ENCODE measurements at places on chromosomes 2 and 18.

GRCh38 chr2:156538083-156538504 is 101.9 kb downstream of the GPD2 start:
- DNase-seq = no peak

DNA sequence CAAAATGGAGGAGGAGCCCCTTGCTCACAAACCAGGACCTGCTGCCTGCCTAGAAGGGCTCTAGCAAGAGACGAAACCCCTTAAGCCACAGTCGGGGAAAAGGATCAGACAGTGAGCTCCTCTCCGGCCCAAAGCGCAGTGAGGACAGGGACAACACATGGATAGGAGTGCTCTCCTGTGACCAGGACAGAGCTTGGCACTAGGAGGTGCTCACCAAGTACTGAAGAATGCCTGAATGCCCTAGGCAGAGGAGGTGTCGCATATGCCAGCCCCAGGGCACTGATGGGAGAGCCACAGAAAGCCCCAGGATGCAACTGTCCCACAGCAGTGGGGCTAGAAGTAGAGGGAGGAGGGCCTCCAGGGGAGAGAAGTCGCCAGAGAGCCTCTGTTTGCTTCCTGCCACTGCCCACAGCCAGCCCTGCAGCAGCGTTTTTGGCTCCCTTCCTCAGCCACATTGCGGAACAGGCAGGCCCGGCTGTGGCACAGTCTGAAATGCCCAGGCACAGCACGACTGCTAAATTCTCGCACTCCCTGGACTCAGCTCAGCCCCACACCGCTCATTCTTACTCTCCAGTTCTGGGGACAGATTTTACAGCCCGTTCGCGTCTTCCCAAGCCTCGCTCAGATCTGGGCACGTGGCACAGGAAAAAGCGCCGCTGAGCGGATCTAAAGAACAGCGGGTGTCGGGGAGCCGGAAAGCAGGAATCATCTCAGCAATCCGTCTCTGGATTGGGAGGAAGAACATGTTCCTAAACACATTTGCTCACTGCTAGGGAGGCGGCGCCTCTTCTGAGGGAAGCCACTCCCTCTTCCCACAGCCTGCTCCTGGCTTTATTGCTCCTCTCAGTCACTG is 98.7 kb upstream of the POU3F3 start:
- DNase-seq = no peak

DNA sequence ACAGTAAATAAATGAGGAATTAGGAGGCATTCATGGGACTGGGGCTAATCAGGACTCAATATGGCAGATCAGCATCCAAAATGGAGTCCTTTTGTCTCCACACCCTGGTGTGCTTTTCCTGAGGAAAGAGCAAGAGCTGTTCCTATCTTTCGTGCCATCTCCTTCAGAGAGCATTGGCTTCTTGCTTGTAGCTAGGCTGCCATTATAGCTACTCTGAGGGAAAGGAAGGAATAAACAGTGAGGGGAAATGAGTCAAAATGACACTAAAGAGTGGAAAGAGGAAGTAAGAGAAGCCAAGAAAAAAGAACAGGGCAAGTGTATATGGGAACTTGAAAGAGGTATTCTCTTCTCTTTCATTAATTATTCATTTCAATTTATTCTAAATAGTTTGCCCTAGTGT is 8.4 kb upstream of the NMI start:
- DNase-seq = no peak

GRCh38 chr2:102318437-102318836 is 7.1 kb downstream of the IL1RL1 start:
- no peak for DNase-seq

DNA sequence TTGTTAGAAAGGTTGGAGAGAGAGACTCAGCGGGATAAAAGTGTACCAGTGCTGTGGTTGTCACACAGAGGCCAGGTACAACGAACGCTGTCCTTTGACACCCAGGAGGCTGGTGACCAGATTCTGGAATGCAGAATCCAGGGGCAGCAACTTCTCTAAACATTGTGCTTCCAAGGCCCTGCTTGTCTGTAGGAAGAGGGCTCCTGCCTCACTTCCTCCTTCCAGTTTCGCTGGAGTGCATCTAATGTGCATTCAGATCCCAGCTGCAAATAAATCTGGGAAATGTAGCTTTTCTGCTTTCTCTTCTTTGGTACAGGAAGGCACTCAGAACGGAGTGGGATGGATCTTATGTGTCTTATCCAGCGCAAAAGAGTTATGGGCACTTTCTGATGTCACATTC is 171.8 kb upstream of the ATP5MC3 start:
- no peak for DNase-seq

DNA sequence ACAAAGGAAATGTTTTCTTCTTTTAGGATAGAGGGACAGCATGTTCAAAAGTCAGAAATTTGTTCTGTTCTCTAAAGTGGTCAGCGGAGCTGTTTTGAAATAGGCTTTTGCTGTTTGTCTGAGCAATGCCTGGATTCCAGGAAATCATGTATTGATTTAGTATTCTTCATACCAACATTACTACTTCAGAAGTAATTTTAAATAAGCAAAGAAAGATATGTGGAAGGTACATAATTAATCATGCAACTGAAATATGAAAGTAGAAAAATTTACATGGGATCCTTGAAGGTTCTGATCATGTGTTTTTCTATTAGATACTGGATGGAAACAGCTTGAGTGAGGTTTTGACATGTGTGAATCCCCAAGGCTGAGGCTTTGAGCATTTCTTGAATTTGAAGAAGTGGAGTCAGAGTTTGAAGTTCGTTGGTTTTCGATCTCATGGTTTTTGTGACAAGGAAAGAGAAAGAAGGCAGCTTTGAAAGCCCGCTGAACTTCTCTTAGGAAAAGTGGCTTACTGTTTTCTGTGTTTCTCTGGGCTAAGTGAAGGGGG is 220.0 kb downstream of the LDLRAD4 start:
- no peak for DNase-seq

- DNase-seq = no peak
Observed at GRCh38 chr2:201343559-201343958, 13.6 kb downstream of the FLACC1 start.

DNA sequence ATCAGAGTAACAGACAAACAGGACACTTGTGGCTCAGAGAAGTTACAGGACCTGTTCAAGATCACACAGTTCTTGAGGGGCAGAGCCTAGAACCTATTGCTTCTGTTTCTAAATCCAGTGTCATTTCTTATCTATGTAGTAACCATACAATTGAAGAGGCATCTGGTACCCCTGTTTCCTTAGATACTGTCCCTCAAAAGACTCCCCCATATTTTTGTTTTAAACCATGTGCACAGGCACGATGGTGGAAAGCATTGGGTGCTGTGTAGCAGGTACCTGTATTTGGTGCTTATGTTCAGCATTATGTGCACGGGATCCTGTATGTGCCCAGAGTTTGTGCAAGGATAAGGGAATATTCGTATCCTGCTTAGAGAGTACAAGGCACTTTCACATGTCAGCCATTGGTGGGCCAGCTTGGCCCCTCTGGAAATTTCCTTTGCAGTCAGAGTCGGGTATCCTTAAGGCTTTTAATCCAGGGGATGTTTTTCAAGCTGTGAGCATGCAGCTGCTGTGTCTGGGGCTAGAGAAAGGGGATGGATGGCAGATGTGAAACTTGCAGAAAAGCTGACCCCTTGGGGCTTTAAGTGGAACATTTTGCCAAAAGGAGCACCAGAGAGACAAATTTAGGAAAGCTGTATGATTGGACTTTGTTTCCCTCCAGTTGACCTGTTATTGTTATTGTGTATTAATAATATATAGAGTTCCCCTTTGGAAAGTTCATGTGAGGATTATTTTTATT is 2.1 kb downstream of the LBH start:
- no peak for DNase-seq

DNA sequence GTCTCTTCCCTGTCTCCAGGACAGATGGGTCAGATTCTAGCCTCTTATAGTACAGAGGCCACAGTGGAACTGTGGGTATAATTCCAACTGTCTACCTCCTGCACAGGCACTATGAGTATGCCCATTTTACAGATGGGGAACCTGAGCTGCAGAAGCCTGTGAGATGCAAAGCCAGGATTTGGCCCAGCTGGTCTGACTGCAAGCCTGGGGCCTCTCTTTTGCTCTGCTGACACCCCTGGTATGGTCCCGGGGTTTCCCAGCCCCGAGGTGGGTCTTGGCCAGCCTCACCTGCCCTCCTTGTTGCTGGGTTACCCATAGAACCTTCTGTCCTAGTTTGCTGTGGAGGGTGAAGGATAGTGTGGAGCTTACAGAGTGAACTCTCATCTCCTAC is 9.8 kb downstream of the HS6ST1 start:
- no peak for DNase-seq

GRCh38 chr2:51710222-51710621 is 678.3 kb upstream of the NRXN1 start:
- DNase-seq = no peak

- no peak for DNase-seq
Observed at GRCh38 chr2:102139851-102140250, 2.7 kb upstream of the IL1R1 start.

- no peak for DNase-seq
Observed at GRCh38 chr2:173044686-173045085, 31.0 kb upstream of the MAP3K20 start.

DNA sequence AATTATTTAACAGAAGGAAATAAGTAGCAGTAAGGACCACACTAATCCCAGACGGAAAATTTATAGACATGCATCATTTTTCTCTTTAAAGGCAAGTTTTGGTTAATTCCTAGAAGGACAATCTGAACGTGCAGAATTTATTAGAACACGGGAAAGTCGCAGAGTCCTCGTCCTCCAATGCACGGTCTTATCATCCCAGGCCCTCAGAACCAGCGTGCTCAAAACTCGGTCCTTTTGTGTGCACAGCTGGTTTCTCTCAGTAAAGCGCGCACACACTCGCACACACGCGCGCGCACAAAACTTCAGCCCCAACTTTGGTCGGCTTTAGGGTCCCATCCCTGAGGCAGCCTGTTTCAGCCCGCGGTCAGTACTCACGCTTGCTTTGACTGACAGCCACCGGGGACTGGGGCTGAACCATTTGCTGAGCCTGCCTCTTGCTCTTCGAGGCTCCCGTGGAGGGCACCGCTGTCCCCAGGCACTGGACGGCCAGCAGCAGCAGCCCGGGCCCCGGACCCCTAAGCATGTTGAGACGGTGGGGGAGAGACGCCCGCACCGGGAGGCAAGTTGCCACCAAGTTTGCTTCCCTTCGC is 493 bp downstream of the FN1 start:
- no peak for DNase-seq

GRCh38 chr2:207239754-207240494 is 74.2 kb upstream of the KLF7 start:
- DNase-seq = no peak

DNA sequence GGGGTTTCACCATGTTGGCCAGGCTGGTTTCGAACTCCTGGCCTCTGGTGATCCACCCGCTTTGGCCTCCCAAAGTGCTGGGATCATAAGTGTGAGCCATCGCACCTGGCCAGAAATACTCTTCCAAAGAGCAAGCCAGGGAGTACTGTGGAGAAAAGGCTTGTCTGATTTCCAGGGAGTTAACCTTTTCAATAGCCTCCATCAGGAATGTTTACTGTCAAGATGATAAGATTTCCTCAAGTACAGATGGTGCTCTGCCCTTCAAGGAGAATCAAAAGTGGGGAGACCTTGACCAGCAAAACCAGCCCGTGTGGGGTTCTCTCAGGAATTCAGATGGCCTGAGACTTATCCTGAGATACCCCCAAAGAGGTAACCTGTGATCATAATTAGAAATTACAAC is 237.2 kb downstream of the PRKCE start:
- DNase-seq = no peak

DNA sequence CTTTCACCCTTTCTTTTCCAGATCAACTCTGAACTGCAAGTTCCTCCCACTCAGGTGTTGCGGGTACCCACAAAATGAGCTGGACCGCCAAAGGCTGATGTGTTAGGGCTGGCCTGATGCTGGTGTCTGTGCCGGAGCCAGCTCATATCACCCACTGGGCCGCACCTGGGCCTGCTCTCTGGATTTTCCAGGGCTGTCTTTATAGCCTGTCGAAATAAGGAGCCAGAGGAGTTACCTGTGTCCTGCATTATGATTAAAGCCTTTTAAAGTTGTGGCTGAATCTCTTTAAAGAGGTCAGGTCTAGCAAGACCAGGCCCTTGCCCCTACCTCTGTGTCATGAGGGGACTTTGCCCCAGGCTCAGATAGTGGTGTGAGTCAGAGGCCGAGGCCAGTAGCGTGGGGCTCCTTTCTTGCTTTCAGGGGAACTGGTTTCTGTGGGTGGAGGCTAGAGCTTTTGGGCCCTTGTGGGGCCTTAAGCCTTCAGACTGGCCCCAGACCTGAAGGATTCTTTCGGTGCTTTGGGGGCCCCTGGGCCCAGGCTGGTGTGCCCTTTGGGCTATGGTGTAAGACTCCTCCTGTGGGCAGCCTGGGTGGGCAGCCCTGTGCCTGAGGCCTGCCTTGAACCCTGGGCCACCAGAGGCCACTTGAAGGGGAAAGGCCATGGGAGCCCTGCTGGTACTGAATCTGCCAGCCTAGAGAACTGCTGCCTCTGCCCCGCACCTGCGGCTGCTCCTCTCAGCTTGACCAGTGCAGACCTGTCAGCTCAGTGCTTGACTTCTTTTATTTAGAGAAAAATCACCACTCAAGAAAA is 21.3 kb downstream of the OTOF start:
- no peak for DNase-seq

- no peak for DNase-seq
Observed at GRCh38 chr2:154228566-154229280, 357.0 kb downstream of the GALNT13 start.

DNA sequence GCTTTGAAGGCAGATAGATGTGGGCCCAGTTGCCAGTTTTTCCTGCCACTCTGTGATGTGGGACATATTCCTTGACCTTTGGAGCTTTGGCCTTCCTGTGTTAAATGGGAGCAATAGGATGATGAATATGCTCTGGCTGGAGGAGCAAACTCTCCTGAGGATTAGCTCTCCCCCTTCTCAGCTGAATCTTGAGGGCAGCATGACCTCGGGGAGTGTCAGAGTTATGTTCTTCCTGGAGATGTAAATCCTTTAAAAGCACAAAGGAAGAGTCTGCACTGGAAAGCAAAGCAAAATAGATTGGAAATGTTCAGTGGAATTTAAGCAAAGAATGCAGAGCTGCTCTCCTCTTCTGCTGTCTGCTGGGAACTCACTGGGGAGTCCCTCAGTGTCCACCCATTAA is 160.1 kb downstream of the ALK start:
- DNase-seq = no peak

- DNase-seq = no peak
Observed at GRCh38 chr2:200216310-200216709, 90.2 kb upstream of the SPATS2L start.

DNA sequence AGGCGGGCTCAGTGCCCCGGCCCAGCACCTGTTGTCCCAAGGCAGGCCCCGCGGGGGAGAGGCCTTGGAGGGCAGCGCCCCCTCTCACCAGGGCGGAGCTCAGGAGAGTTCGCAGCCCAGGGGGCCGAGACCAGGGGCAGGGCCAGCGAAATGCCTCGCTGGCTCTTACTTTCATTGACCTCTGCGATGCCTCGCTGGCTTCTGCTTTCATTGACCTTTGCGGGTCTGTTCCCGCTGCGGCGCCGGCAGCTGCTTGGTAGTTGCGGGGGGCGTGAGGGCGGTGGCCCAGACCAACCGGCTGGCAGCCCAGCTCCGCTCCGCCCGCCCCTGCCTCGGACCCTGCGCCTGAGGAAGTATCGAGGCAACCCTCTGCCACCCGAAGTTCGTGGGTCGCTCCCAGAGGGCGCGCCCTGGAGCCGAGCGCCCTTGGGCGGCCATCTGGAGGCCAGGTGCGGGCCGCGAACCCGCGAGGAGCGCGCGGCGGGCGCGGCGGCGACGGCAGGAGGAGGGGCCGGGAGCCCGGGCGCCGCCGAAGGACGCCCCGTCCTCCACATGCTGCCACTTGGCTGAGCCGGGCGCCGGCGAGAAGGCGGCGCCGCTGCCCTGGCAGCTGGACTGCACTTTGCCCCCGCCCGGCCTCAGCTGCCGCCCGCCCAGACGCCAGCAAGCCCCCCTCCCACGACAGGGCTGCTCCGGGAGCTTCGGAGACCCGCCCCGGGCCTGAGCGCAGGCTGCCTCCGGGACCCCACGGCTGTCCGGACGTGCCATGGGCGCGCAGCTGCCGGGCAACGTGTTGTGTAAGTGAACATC is 118.0 kb upstream of the MSTN start:
- no peak for DNase-seq

All from stimulated activated CD8-positive, alpha-beta memory T cell treated with anti-CD3 and anti-CD28 coated beads, Interleukin-7, amount 100 ng/mL, for 48 hours (primary cell).